ENCODE measurements at places on chromosomes 6 and 20.

- DNase-seq = no peak
These were observed 177.6 kb downstream of the JARID2 start for GRCh38 chr6:15423286-15423993.

GRCh38 chr6:84448331-84448730 is 220.9 kb upstream of the CEP162 start:
- DNase-seq = no peak

- no peak for DNase-seq
These were observed 235.2 kb upstream of the ASCC3 start for GRCh38 chr6:101116337-101116736.

DNA sequence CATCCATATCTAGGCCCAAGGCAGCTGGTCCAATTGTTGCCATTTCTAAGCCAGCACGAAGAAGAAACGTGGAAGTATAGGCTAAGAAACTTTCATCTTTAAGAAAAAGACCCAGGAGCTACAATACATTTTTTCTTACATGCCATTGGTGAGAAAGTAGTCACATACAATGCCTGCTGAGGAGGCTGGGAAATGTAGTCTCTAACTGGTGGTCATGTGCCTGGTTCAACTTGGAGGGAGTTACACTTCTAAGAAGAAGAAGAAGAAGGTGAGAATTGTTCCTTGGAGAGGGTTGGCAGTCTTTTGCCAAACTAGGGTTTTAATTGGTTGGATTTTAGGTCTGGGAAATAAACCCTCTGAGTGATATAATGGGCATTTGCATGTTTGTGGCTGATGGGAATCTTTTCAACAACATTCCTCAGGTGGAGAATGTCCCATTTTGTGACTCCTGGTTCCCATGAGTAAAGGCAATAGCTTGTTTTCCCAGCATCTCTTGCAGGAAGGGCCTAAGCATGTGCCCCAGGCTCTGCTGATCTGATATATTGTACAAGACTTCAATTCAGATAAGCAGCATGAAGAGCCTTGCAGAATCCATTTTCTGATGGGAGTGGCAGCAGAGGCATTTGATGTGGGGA is 47.0 kb upstream of the PREP start:
- DNase-seq = no peak

DNA sequence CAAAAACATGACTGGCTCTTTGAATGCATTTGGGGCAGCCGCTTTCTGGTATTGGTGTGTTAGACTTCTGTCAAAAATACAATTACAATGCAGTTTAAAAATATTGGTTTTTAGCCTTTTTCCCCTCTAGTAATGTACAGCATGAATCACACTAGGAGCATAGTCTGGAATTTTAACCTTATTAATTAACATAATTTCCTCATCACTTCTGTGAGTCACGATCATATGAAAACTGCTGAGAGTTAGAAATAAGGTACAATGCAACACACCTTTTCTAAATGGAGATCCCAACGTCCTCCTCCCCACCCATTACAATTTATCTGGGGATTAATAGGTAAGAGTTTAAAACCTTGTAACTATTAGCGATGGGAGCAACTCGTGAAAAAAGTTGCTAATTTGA is 297.1 kb upstream of the RIMS1 start:
- no peak for DNase-seq

DNA sequence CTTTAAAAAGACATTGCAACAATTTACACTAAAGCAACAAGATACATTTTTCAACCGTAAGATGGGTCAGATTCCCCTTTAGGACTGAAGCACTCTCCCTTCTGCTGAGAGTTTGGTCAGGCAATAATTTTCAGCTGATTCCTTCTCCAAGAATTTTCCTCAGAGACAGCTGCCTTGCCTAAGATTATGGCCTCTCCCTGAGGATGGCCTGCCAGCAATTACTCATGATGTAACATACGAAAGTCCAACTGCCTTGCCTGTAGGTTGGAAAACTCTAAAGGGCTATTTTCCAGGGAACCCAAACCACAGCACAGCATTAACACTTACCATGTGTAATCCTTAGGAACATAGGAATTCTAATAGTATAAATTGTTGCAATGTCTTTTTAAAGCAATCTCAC is 229.1 kb upstream of the FLRT3 start:
- DNase-seq = no peak

DNA sequence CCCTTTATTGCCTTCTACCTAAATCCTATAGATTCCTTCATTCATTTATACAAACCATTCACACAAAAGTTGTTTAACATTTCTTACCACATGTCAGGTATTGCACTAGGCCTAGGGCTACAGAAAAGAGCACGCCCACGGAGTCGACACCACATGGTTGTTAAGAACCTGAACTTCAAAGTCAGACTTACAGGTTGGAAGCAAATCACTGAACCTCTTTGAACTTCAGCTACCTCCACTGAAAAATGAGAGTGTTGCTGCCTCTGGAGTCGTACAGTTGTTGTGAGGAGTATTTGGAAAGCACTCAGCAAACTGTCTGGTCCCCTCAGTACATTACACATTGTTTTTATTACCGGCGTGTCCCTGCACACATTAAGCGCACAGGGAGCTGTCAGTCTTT is 3.3 kb upstream of the SLPI start:
- DNase-seq = no peak

All from stimulated activated CD4-positive, alpha-beta T cell treated with anti-CD3 and anti-CD28 coated beads, Interleukin-2, amount 100 ng/mL, for 48 hours (primary cell).